Upper lobe of left lung (tissue), 6 donors: ENCODE measurements at places on chromosomes 7 and 10. TPM values are rescaled to one million over a fixed set of nuclear protein-coding genes. Genes with fewer than 3 reads are reported as not detected.

The NAMPT gene
- total RNA-seq, result 261 TPM

The RGS10 gene
- total RNA-seq, result 21.3 TPM

The TUBB8 gene
- total RNA-seq, result not detected

DNA sequence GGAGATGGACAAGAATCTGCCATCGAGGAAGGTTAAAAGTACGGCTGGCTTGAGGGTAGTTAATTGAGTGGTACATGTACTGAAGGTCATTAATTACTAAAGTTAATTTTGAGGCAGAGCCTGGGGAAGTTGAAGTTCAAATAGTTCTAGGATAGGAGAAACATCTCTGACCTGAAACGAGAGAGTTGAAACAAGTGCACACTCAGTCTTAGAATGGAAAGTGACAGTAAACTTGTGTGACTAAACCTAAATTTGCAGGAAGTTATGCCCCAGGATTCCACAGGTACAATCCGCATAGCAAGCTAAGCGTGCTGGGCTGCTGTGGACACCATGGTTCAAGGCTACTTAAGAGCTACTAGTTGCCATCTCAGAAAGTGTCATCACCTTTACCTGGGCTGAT lies 209.9 kb downstream of the CHCHD3 start:
- no peak for DNase-seq
- no peaks in the 10 kb centered on the region for H3K4me1 ChIP-seq
- H3K4me3 ChIP-seq, result no peak overlapping the region
- H3K27me3 ChIP-seq, result no peaks in the 10 kb centered on the region
- no peak overlapping the region for H3K27ac ChIP-seq

- H3K4me1 ChIP-seq, result peaks cover 10% of the 10 kb centered on the region
- H3K27ac ChIP-seq, result no peak overlapping the region
- peaks cover 22% of the 10 kb centered on the region for H3K36me3 ChIP-seq
- no peak overlapping the region for H3K4me3 ChIP-seq
These were observed 100.2 kb downstream of the SVIL start for GRCh38 chr10:29534590-29534989.

GRCh38 chr10:102283890-102284289 lies 38.6 kb downstream of the GBF1 start:
- H3K27ac ChIP-seq, result no peak overlapping the region
- no peaks in the 10 kb centered on the region for H3K36me3 ChIP-seq
- peaks cover 23% of the 10 kb centered on the region for H3K4me1 ChIP-seq
- DNase-seq, result no peak
- H3K4me3 ChIP-seq, result no peak overlapping the region

DNA sequence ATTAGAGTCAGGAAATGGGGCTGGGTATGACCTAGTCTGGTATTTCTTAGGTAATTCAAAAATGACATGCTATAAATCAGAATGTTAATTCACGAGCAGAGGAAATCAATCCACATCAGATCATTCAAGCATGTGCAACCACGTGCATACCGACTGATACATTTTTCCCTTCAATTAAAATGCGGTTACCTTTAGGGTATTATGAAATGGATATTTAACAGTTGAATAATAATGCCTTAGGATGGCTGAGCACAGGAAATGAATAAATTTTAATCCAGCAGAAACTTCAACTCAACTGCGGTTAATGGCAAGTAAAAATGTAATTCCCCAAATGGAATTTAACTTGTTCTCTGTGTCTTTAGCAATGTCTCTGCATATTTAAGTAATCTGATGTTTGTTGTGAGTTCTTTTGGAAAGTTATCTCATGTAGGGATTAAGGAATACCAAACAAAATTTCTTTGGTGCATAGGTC lies 9.2 kb downstream of the CPA2 start:
- no peak overlapping the region for H3K27ac ChIP-seq
- peaks cover 5% of the 10 kb centered on the region for H3K4me1 ChIP-seq
- H3K36me3 ChIP-seq, result no peaks in the 10 kb centered on the region
- DNase-seq, result no peak
- no peak overlapping the region for H3K4me3 ChIP-seq
